ENCODE measurements at places on chromosomes 1 and 21.

DNA sequence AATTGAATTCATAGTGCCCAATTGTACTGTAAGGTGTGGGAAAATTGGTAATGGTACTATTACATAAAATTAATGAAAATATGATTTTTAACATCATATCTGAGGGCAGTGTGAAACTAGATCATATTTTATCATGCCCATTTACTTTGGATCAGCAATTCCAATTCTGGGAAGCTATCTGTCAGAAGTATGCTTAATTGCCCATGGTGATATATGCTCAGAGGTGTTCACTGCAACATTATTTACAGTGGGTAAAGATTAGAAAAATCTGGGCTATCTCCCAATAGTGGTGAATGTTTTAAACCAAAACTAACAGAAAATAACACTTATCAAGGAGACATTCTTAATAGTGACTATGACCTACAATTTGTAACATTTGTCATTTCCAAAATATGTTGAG, 1260.0 kb downstream of the BRINP3 start:
- no peak for DNase-seq

GRCh38 chr1:182426442-182427430, 23.2 kb upstream of the RGSL1 start:
- DNase-seq: no peak

DNA sequence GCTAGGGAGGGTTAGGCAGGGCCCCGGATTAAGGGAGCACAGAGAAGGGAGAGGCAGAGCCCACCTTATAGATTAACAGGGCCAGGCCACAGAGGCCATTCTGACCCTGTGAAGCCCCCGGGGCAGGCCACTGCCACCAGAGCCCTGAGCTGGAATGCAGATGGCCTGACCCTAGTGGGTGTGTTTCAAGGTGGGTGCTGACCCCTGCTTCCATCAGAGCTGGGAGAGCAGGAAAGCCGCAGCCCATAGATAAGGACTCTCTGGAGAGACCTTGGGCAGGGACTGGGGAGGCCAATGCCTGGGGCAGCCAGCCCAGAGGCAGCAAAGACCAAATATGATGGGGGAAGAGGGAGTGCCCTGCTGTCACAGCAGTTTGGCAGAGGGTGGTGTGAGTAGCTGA, 35.9 kb downstream of the NCMAP start:
- no peak for DNase-seq

GRCh38 chr21:28480470-28480869, 512.2 kb downstream of the LTN1 start:
- DNase-seq: no peak

GRCh38 chr1:186763107-186763506, 65.6 kb upstream of the PLA2G4A start:
- no peak for DNase-seq

GRCh38 chr1:92822879-92823278, 9.0 kb upstream of the RPL5 start:
- no peak for DNase-seq
